CD4-positive, alpha-beta T cell (primary cell): ENCODE measurements at places on chromosomes 16 and 17. TPM values are rescaled to one million over a fixed set of nuclear protein-coding genes. Genes with fewer than 3 reads are reported as not detected.

TP53TG3B gene
- total RNA-seq, result not detected

C1QTNF8 gene
- total RNA-seq, result not detected

- H3K27ac ChIP-seq, result no peak overlapping the region
- peaks cover 3% of the 10 kb centered on the region for H3K4me1 ChIP-seq
- no peaks in the 10 kb centered on the region for H3K36me3 ChIP-seq
- no peaks in the 10 kb centered on the region for H3K27me3 ChIP-seq
These were observed 6.0 kb upstream of the TNFRSF13B start for GRCh38 chr17:16977932-16978331.

DNA sequence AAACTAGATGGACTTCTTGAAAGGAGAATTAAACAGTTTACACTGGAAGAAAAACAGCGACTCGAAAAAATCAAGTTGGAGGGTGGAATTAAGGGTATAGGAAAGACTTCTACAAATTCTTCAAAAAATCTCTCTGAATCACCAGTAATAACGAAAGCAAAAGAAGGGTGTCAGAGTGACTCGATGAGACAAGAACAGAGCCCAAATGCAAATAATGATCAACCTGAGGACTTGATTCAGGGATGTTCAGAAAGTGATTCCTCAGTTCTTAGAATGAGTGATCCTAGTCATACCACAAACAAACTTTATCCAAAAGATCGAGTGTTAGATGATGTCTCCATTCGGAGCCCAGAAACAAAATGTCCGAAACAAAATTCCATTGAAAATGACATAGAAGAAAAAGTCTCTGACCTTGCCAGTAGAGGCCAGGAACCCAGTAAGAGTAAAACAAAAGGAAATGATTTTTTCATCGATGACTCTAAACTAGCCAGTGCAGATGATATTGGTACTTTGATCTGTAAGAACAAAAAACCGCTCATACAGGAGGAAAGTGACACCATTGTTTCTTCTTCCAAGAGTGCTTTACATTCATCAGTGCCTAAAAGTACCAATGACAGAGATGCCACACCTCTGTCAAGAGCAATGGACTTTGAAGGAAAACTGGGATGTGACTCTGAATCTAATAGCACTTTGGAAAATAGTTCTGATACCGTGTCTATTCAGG is 85.0 kb downstream of the C17orf58 start:
- H3K27me3 ChIP-seq, result no peaks in the 10 kb centered on the region
- no peak overlapping the region for H3K27ac ChIP-seq
- H3K4me1 ChIP-seq, result no peaks in the 10 kb centered on the region
- H3K36me3 ChIP-seq, result peaks cover 74% of the 10 kb centered on the region
- DNase-seq, result no peak
